ENCODE measurements at places on chromosomes 11 and 22. TPM values are rescaled to one million over a fixed set of nuclear protein-coding genes. Genes with fewer than 3 reads are reported as not detected.

DNA sequence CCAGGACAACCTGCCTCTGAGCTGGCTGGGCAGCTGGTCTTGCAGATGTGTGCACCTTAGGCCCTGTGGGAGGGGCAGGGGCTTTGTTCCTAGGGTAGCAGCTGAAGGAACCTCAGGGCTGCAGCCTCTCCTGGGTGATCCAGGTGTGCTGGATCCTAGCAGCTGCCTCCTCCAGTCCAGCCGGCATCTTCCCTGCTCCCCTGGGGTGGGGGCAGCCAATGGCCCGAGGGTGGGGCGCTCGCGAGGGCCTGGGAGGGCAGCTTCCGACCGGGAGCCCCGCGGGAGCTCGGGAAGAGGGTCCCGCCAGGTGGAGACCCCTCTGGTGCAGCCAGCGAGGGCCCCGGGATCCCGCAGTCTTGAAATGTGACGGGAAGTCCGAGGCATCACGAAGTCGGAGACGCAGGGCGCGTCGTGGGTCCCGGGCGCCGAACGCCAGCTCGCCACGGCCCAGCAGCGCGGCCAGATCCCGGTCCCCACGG, 1.7 kb downstream of the IFITM1 start:
- H3K27me3 ChIP-seq: peaks cover 22% of the 10 kb centered on the region
- DNase-seq: no peak
- no peak overlapping the region for H3K4me3 ChIP-seq
- H3K27ac ChIP-seq: no peak overlapping the region
- peaks cover 19% of the 10 kb centered on the region for H3K4me1 ChIP-seq

DNA sequence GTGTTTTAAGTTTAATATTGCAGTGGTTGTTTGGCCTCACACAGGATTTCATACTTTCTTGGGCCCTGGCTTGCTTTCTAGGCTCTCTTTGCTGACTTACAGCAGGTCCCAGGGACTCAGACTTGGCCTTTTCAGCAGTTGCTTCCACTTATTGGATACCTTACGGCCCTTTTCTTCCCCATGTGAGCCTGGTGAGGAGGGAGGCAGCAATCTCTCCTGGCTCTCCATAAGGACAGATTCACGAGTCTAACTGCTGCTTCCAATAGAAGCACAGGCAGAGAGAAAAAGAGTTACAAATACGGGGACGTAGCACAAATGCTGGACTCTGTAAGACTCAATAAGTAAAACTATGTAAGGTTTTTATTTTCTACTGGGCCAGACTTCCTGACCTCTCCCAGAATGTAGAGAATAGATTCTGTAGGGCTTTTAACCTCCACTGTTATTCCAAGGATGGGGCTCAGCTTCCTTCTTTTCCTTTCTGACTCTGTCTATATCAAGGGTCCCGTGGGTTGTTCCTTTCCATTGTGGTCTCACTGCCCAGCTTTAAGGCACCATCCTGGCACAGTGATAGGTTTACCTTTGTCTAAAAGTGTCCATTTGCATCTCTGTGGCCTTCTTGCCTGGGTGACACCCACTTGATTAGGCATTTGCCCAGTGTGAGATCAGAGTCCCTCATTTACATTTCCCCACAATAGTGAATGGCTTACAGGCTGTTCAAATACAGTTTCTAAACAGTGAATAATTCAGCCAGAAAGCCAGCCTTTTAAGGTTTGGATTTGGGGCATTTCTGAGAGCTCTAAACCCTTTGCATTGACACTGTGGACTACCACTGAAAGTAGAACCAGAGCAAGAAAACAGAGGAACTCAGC, 92.8 kb downstream of the RASSF10 start:
- no peak for DNase-seq
- no peaks in the 10 kb centered on the region for H3K36me3 ChIP-seq
- no peak overlapping the region for H3K27ac ChIP-seq
- no peak overlapping the region for H3K4me3 ChIP-seq

DNA sequence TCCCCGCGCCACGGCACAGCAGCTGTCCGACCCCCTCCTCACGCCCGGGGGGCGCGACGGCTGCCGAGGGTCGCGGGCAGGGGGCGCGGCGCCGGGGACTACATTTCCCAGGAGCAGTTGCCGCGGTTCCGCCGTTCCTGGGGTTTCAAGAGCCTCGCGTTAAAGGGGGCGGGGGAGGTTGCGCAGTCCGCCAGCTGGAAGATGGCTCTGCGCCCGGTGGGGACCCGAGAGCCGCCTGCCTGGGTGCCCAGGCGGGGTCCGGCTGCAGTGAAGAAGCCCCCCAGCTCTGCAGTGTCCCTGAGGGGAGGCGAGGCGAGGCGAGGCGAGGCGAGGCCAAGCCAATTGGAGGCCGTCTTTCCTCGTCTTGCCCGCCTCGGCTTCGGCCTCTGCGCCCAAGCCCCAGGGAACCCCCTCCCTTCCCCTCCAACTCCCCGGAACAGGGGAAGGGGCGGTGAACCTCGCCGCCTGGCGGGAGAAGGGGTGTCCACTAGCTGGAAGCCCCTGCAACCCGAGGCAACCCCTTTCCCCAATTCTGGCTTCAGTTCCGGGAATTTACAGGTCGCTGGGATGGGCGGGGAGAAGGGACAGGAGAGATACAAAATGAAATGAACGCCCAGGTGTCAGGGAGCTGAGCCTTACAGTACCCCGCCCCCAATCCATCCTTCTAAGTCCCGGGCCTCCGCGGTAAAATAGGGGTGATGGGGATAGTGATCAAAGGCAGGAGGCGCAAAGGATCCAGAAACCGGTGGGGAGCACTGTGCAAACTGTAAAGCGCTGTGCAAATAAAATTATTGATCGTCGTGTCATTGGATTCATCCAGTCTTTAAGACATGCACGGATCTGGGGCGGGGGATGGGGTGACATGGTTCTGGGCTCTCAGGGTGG, 5.2 kb upstream of the GCAT start:
- no peaks in the 10 kb centered on the region for H3K27me3 ChIP-seq
- peak; percentile 61 for DNase-seq
- peaks cover 11% of the 10 kb centered on the region for H3K4me1 ChIP-seq
- no peaks in the 10 kb centered on the region for H3K36me3 ChIP-seq

GRCh38 chr11:123473941-123474677, 44.0 kb downstream of the GRAMD1B start:
- no peak overlapping the region for H3K4me3 ChIP-seq
- no peaks in the 10 kb centered on the region for H3K36me3 ChIP-seq
- no peak for DNase-seq
- H3K27ac ChIP-seq: no peak overlapping the region

DNA sequence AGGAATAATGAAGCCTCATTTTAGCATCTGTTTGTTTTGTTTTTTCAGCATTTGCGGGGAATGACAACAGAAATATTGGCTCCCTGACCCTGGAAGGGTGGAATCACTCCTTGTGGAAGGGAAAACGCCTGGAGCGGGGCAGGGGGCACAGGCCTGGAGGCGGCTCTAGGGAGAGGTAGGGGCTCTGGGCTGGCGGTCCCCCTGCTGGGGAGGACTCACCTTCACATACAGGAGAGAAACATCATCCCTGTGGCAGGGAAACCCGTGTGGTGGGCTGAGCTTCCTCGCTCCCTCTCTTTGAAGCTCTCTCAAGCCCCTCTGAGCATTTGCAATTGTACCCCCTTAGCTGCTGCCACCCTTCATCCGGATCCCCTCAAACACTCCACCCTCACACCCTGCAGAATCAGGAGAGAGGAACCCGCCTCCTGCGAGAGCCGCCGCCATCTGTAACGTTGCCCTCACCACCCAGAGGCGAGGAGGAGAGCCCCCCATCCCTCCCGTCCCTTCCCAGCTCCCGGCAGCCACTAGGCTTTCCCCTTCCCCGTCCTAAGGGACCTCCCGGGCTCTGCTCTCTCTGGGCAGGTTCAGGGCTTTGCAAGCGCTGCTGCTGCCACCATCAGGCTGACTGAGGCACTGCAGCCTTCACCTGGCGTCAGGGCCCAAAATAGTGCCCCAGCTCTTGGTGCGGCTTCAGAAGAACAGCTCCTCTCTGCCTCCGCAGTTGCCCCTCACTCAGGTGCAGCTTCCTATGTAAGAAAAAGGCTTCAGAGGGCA, 10.4 kb downstream of the KIRREL3 start:
- H3K27me3 ChIP-seq: peaks cover 78% of the 10 kb centered on the region
- H3K4me1 ChIP-seq: no peaks in the 10 kb centered on the region
- no peak overlapping the region for H3K27ac ChIP-seq
- peak; percentile 73 for DNase-seq
- no peak overlapping the region for H3K4me3 ChIP-seq

- no peaks in the 10 kb centered on the region for H3K36me3 ChIP-seq
- DNase-seq: no peak
- H3K4me1 ChIP-seq: peaks cover 43% of the 10 kb centered on the region
- peak overlapping the region; percentile 45 for H3K27ac ChIP-seq
These were observed 16.7 kb downstream of the MB start for GRCh38 chr22:35600476-35600875.

DNA sequence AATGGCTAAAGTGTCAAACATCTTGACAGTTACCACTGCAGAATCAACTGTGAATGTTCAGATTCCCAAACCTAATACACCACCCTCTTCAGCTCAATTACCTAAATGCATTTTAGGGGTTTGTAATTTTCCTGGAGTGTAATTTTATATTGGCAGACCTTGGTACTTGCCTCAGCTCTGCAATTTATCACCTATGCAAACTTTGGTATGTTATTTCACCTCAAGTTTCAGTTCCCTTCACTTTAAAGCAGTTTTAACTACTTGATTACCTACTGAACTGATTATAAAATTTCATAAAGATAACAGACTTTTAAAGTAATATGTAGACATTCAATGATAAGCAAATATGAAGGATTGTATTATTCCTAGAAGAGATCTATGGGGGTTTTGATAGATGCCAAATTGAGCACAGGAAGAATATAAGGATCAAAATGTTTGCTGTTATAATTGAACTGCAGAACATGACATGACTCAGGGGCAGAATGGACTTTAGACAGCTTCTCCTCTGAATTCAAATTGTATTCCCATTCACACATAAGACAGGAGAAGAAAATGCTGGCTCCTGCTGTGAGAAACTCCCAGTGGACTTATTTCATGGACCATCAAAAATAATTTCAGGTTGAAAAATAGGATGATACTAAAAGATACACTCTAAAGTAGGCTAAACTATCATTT, 491.5 kb upstream of the LUZP2 start:
- no peaks in the 10 kb centered on the region for H3K36me3 ChIP-seq
- no peak overlapping the region for H3K4me3 ChIP-seq
- no peak overlapping the region for H3K27ac ChIP-seq
- DNase-seq: no peak
- no peaks in the 10 kb centered on the region for H3K27me3 ChIP-seq

DNA sequence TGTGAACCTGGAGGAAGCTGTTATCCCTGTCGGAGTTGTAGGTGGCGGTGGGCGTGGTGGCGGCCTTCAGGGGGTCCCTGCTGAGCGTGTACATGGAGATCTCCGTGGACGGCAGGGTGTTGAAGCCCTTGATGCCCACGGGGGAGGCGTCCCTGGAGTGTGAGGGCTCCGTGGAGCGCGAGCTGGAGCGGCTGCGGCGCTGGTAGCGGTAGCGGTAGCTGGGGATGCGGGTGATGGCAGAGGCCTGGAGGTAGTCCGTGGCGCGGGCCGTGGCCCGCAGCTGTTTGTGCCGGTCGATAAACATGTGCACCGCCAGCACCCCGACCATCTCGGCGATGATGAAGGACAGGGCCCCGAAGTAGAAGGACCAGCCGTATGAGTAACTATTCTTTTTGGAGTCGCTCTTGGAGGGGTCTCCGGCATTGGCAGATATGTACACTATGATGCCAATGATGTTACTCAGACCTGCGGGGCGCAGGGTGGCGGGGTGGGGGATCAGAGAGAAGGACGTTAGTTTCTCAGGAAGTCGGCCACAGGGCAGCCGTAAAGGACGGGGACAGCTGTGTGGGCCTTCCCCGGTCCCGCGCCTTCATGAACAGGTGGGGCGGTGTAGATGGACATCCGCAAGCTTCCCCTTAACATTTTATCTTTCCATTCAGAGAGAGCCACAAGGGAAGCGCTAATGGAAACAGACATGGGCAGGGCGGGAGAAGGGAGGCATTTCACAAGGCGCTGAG, 35.6 kb upstream of the EIF3D start:
- DNase-seq: no peak
- H3K4me3 ChIP-seq: no peak overlapping the region
- H3K27ac ChIP-seq: no peak overlapping the region
- H3K27me3 ChIP-seq: no peaks in the 10 kb centered on the region
- no peaks in the 10 kb centered on the region for H3K36me3 ChIP-seq
- no peaks in the 10 kb centered on the region for H3K4me1 ChIP-seq

DNA sequence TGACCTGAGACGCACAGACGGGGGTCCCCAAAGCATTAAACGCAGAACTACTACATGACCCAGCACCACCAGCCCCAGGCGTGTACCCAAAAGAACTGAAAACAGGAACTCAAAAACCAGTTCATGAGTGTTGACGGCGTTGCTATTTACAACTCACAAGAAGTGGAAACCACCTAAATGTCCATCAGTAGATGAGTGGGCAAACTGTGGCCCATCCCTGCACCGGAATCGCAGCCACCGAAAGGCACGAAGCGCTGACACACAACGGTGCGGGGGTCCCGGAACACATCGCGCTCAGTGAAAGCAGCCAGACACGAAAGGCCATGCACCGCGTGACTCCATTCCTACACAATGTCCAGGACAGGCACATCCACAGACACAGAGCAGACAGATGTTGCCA, 79.2 kb downstream of the TRMU start:
- DNase-seq: no peak
- no peaks in the 10 kb centered on the region for H3K27me3 ChIP-seq
- H3K4me1 ChIP-seq: peaks cover 23% of the 10 kb centered on the region
- no peak overlapping the region for H3K4me3 ChIP-seq
- H3K36me3 ChIP-seq: no peaks in the 10 kb centered on the region

DNA sequence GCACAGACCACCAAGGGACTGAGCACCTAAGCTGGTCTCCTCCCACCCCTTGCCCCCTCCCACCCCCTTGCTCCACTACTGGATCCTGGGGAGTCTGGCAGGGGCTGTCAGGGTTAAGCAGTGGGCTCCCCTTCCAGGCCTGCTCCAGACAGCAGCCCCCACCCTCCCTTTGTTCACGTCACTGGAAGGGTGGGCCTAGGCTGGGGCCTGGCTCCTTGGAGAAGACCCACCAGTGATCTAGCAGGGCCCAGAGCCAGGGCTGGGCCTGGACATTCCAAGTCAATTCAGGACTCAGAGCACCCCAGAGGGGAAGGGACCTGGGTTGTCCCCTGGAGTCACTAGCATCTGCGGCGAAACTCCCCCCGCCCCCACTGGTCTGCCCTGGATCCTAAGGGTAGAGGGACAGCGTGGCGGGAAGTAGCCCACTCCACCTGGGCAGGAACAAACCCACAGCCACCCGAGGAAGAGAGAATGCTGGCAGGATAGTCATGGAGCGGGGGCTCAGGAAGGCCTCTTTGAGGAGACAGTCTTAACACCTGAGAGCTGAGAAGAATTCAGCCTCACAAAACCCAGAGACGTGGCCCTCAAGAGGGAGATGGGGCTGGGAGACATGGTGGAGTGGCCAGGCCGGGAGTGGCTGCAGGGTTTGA, 45.8 kb downstream of the IGLL1 start:
- peaks cover 56% of the 10 kb centered on the region for H3K4me1 ChIP-seq
- H3K36me3 ChIP-seq: no peaks in the 10 kb centered on the region
- no peak overlapping the region for H3K4me3 ChIP-seq
- DNase-seq: peak; percentile 51
- no peaks in the 10 kb centered on the region for H3K27me3 ChIP-seq
- peak overlapping the region; percentile 95 for H3K27ac ChIP-seq

The LRP4 gene
- total RNA-seq: 19.2 TPM

The MCAT gene
- total RNA-seq: 47.1 TPM

The FERMT3 gene
- 0.11 TPM for total RNA-seq

The PPFIBP2 gene
- 4.5 TPM for total RNA-seq
